AG10803 (cell line): ENCODE measurements at places on chromosomes 12 and 14.

DNA sequence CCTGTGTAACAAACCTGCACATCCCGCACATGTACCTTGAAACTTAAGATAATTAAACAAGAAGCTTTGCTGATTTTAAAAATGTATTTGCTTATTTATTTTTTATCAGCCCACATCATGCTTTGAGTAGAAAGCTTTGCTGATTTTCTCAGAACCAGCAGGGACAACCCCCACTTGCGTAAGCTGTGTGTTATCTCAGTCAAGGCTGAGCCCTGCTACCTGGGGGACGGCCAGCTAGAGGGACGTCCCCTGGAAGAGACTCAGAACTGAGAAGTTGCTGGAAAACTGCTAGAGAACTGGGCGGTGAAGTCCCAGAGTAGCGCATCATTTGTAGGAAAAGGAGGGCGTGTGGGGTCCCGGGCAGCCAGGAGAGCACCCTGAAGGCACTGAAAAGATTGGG lies 4.1 kb upstream of the PLEK2 start:
- DNase-seq: no peak

DNA sequence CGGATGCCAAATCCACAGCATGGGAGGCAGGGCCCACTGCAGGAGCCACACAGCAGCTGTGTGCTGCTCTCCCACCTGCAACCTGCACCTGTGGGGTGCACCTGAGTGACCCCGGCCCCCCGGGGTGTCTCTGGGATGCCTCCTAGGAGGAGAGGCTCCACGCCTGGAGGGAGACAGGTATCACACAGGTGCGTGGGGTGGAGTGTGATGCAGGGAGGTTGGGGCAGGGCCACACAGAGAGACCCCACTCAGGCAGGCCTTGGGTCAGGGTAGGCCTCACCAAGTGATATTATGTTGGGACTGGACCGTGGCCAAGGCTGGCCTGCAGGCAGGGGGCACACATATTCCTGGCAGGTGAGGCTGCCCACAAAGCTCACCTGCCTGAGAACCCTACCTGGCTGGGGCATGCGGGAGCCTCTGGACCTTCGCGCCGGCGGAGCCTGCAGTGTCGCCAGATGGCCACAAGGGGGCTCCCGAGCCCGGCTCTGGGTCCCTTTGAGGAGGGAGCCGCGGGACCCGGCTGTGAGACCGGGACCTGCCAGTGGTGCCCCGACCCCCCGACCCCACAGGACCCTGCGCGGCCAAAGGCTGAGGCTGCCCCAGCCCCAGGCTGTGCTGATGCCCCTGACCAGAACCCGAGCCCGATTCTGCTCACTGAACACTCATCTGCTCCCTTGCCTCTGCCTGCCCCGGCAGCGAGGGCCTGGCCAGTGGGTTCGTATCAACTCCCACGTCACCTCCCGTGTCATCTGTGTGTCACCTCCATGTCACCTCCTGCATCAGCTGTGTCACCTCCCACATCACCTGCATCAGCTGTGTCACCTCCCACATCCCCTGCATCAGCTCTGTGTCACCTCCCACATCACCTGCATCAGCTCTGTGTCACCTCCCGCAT lies 11.4 kb downstream of the TMEM121 start:
- no peak for DNase-seq

DNA sequence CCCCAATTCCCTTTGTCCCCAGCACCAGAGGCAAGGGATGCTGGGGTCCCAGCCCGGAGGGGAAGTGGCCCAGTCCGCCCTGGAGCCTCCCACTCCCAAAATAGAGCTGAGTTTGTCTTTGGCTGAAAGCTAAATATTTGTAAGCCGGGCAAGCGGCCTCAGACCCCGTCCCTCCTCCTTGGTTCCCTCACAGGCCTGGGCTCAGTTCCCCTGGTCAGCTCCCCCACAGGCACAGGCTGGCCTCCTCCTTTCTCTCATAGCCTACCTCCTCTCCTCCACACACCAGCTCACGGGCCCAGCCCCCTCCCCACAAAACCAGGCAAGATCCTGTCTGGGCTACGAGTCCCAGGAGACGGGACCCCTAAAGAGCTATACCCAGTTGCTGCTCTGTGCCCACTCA lies 1.3 kb downstream of the SP7 start:
- DNase-seq: no peak

- no peak for DNase-seq
Measured at GRCh38 chr12:42922505-42922850, 332.9 kb upstream of the PRICKLE1 start.

GRCh38 chr12:43241986-43242385 lies 310.0 kb downstream of the ADAMTS20 start:
- DNase-seq: peak; percentile 9

DNA sequence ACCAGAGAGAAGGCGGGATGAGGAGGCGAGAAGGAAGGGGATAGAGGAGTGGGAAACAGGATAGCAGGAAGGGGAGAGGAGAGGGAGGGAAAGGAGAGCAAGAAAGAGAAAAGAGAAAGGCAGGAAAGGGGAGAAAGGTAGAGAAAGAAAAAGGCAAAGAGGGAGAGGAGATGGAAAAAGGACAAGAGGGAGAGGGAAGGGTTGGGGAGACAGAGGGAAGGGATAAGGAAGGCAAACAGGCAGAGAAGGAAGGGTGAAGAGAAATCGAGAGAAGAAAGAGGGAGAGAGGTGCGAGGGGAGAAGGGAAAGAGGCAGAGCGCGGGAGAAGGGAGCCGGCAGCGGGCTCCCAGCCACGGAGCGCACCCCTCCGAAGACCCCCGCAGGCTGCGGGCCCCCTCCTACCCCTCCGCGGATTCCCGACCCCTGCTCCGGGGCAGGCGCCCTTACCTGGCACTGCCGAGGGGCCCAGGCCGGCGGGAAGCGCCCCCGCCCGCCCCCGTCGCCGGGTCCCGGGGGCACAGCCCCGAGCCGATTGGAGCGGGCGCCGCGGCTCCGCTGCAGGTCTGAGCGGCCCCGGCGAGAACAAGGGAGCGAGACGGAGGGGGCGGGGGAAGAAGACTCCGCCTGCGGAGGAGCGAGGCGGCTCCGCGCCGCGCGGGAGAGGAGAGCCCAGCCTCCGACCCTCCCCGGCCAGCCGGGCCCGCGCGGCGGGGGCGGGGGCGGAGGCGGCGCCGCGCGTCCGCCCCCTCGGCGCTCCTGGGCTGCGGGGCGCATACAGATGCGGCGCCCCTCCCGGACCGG lies at the start of gene CDH24:
TSS of gene CDH24 (minus strand) at position 565 of the 801 bp plus-strand sequence. CDS start 1,787 bp downstream, outside the sequence.
- peak; percentile 55 for DNase-seq

DNA sequence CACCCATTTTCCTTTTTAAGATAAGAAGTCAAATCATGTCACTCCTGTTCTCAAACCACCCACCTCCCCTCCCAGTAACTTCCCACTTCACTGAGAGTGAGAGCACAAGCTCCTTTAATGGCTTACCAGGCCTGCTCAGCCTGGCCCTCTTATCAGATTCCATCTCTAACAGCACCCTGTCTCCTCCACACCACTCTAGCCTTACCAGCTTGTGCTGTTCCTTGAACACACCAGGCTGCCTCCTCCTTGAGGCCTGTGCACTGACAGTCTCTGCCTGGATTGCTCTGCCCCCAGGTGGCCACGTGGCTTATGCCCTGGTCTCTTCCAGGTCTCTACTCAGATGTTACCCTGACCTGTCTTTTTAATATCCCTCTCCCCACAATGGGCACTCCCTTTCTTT lies 40.1 kb upstream of the EVL start:
- DNase-seq: peak; percentile 29

DNA sequence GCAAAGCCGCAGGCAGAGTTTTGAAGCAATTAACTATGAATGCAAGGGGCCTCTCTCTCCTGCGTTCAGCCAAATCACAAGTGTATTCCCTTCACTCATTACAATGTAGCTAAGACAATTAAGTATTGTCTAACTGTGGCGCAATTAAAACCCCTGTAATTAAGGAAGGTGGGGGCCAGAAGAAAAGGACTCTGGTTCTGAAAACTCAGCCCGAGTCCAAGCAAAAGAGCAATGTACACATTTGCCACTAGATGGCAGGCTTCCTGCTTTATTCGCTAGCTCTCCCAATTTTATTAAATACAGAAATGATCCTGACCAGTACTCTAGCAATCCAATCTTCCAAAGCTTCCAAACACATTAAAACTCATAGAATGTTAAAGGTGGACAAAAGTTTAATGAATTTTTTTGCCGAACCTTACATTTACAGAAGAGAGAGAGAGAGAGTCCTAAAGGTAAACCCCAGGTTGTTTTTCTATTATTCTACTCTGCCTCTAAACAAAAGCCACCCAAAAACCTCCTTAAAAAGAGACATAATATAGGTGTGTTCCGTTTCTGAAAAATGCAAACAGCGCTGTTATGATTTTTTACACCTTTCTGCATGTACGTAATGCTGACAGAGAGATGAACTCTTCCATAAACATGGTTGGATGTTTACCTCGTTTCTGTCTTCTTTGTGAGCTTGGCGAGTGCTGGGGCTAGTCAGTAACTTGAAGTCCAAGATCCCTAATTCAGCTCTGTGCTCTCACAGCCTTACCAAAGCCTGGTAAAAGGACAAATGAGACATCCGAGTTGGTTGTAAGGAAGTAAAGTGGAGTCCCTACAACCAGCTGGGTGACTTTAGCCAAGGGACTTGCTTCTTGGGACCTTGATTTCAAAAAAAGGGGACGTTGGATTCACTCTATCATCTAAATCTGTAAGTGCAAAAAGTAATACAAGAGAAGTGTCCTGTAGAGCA lies 50.9 kb upstream of the VASH1 start:
- peak; percentile 46 for DNase-seq

GRCh38 chr14:67517083-67517482 lies 16.0 kb upstream of the PLEKHH1 start:
- peak; percentile 17 for DNase-seq

GRCh38 chr12:44960856-44961255 lies 84.7 kb upstream of the NELL2 start:
- no peak for DNase-seq

- DNase-seq: no peak
Measured at GRCh38 chr14:101817501-101818001, 56.0 kb downstream of the PPP2R5C start.

DNA sequence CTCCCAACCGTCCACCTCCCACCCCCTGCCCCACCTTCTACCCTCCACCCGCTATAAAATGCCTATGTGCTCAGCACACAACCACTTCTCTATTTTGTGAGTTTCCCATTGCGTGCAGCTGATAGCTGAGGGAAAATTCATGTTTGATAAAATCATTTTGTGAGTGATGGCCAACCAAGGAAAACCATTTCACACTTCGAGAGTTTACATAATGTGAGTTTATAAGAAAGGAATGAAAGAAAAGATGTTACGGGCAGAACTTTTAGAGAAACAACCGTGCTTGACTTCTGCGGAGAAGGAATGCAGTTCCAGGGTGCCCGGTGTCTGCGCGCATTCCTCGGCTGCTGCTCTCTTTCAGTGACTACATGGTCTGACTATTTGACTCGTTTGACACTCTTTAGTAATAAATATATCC lies 140.9 kb downstream of the EFCAB11 start:
- DNase-seq: peak; percentile 92

DNA sequence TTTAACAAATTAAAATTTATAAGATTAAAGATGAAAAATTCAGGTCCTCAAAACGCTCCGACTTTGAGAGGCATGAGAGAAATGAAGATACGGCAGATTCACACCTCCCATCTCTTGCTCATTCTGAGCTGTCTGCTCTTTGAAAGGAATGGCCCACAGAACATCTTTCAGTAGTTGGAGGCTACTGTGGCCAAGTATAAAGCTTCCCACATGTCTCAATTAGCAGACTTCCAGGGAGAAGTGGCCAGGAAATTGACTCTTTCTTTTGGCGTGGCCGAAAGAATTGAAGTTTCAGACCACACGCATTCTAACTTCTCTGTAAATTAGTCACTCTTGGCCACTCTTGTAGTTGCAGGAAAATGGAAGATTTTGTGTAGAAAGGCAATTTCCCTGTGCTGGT lies 129.2 kb downstream of the DIP2B start:
- DNase-seq: peak; percentile 89

GRCh38 chr14:72480464-72481243 lies 413.2 kb downstream of the DPF3 start:
- no peak for DNase-seq

- DNase-seq: no peak
Measured at GRCh38 chr14:61736751-61737150, 25.5 kb upstream of the SNAPC1 start.

- DNase-seq: no peak
Measured at GRCh38 chr12:111687255-111687654, 1.4 kb downstream of the ACAD10 start.

DNA sequence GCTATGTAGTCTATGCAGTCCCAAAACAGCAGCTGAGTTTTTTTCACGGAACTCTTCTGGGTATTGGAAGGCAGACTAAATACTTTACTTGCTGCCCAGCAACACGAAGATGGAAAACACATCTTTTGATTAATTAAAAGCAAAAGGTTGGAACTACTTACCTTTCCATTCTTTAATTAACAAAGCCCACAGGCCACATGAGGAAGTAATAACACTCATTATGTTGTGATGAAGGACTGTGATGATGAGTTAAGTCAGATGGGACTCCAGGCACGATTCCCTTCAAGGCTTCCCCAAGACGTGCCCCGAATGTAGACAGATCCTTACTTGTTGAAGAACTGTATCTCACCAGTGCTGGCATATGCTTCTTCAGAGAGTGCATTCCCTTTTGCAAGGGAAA lies 129.0 kb downstream of the WIF1 start:
- no peak for DNase-seq

GRCh38 chr12:28513983-28514382 lies 323.7 kb downstream of the CCDC91 start:
- no peak for DNase-seq

GRCh38 chr12:54940727-54941315 lies 43.7 kb downstream of the TESPA1 start:
- DNase-seq: no peak

DNA sequence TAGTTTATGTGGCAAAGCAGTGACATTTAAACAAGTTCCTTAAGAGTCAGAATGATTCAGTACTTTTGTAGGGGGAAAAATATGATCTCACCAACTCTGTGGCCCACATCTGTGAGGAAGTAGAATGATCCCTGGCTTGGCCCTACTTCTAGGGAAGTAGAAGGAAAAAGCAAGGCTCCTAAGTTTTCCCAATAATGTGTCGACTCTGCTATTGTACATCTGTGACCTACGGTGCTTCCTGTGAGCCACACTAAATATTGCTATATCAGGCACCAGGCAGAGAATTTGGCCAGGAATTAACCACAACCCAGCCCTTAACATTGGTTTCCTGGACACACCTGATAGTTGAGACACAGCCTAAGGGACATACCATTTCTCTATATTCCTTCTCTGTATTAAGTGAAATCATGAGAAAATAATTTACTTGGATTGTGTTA lies 9.3 kb upstream of the NID2 start:
- no peak for DNase-seq

GRCh38 chr12:108568338-108569154 lies 6.2 kb downstream of the ISCU start:
- no peak for DNase-seq

DNA sequence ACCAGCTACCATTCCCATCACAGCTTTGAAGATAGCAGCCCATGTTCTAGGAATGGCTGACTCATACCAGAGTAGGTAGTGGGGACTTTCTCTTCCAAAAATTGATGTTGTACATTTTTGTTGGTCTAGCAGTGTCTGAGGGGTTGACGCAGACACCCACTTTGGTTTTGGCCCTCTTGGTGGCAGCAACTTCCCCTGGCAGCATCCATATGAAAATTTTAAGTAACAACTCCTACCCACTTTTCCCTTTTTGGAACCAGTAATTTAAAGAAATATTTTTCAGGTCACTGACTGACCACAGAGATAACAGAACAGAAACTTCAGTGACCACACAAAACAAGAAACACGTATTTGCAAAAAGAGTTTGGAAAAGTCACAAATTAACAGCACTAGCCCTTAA lies 162.0 kb upstream of the TMCC3 start:
- DNase-seq: no peak
